ENCODE measurements at places on chromosomes 16 and 17. TPM values are rescaled to one million over a fixed set of nuclear protein-coding genes. Genes with fewer than 3 reads are reported as not detected.

- DNase-seq, result no peak
Observed at GRCh38 chr16:85716022-85716679, 27.4 kb upstream of the GINS2 start.

Gene CARD14
- total RNA-seq, result not detected

GRCh38 chr16:85395207-85395912 lies 217.8 kb upstream of the GSE1 start:
- DNase-seq, result peak; percentile 44

GRCh38 chr17:18156171-18156975 lies 27.3 kb upstream of the ALKBH5 start:
- no peak for DNase-seq

Gene SBK1
- 1.3 TPM for total RNA-seq

GRCh38 chr17:57142925-57143324 lies 57.9 kb downstream of the AKAP1 start:
- DNase-seq, result no peak

Gene IRX6
- 0.66 TPM for total RNA-seq

DNA sequence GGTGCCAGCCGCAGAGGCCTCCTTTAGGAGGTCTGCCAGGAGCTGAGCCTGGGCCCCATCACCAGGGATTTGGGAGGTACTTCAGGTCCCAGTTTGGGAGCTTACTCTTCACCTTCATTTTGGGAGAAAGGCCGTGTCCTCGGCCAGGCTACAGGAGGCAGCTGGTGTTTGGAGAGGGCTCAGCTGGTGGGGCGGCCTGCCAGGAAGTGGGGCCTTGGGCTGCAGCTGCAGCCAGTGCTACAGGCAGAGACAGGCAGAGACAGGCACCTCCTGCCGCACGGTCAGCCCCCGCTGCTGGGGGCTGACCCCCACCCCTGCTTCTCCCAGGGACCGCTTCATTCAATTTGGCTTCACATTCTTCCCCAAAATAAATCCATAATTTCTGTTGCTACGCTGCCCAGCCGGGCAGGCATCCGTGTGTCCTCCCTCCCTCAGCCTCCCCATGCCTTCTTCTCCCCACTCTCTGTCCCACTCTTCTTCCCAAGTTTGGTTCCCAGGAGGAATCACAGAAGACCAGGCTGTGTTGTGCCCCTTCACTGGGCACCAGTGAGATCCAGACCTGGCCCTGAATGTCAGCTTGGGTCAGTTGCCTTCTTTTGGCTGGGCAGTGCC lies 6.1 kb downstream of the TMEM235 start:
- no peak for DNase-seq

DNA sequence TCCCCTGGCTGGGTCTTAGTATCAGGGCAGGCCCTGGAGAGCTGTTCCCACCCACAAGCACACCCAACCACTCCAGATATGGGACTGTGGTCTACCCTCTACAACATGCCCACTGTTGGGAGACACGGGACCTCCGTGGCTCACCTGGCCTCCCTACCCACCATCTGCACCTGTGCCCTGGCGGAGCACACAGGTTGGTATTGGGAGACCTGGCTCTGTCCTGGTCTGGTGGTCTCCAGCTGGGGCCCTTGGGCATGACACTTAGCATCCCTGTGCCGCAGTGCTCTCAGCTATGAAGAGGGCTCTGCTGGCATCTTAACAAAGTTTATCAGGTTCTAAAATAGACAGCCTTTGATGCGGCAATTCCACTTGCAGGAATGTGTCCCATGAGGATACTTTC lies 5.8 kb downstream of the C16orf95 start:
- no peak for DNase-seq

DNA sequence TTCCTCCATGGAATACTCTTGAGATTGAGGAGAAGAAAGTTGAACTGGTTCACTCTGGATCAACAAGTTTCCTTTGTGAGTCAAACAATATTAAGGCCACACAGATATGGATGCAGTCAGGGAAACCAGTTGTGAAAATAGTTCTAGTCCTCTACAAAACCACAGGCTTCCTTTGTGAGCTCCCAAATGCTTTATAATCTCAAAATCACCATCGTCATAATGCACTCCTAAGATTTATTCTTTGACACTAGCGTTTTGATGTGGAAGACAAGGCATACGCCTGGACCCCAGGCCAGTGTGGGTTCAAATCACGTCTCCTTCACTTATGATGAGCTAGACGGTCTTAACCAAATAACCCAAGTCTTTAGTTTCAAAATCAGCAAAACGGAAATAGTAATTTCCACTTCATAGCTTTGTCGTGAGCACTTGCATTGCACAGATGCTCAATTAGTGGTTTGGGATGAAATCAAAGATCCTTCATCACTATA lies 142.6 kb downstream of the STX8 start:
- no peak for DNase-seq

GRCh38 chr17:1584167-1584566 lies 21.6 kb upstream of the PITPNA start:
- DNase-seq, result no peak

Gene TMEM204
- total RNA-seq, result 25.1 TPM

Gene C16orf96
- total RNA-seq, result not detected

DNA sequence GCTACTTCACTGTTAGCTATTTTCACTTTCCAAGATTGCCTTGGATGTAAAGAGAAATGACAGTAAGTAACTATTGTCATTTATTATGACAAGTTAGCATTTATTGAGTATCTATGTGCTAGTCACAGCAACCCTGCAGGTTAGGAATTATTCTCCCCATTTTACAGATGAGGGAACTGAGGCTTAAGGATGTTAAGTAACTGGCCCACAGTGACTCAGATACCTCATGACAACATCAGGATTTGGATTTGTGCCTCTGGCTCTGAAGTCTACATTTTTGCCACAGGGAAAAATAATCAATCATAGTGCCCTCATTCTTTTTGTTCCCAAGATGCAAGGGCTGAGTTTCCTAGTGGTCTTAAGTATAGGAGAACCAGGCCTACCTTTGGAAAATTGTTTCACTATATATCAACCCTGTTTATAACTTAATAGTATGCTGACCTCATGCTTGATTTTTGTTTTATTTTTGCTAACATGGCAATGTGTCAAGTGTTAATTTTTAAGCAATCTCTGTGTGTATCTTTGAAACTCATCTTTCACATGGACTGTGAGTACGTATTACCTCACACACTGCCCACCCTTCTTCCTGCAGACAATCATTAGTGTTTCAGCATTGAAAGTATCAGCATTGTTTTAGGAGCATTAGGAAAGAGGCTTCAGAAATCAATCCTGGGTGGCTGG lies 105.0 kb downstream of the TANGO6 start:
- no peak for DNase-seq

Gene RNF222
- total RNA-seq, result not detected

Gene CALB2
- 0.99 TPM for total RNA-seq

Gene NACA2
- total RNA-seq, result 1.6 TPM

DNA sequence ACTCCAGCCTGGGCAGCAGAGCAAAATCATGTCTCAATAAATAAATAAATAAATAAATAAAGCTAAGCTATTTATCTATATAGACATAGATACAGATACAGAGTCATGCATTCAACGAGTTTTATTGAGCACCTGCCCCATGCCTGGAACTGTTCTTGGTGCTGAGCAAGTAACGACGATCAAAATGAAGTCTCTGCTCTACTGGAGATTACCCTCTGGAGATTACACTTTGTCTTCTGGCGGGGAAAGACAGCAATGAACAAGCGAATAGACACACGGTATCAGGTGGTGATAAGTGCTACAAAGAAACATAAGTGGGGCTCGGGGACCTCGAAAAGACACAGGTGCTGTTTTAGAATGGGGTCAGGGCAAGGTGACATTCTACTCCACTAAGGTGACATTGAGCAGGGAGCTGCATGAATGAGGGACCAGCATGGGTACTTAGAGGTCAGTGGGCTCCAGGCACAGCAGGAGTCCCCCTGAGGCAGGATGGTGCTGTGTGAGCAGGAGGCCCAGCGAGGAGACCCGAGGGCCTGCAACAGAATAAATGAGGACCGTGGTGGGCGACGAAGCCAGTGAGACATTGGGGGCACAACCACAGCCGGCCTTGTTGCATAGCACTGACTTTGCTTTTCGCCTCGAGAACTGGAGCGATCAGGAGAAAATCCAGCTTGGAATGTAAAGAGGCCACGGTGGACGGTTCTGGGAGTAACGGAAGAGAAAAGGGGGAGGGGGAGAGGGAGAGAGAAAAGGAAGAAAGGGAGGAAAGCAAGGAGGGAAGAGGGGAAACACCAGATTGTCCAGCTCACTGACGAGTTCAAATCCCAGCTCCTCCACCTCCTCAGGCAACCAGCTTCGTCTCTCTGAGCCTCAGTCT lies 42.4 kb upstream of the MEAK7 start:
- DNase-seq, result no peak

Gene TLCD2
- 1.6 TPM for total RNA-seq

Gene KRTAP3-2
- total RNA-seq, result not detected

Gene GRB7
- total RNA-seq, result 25.4 TPM

DNA sequence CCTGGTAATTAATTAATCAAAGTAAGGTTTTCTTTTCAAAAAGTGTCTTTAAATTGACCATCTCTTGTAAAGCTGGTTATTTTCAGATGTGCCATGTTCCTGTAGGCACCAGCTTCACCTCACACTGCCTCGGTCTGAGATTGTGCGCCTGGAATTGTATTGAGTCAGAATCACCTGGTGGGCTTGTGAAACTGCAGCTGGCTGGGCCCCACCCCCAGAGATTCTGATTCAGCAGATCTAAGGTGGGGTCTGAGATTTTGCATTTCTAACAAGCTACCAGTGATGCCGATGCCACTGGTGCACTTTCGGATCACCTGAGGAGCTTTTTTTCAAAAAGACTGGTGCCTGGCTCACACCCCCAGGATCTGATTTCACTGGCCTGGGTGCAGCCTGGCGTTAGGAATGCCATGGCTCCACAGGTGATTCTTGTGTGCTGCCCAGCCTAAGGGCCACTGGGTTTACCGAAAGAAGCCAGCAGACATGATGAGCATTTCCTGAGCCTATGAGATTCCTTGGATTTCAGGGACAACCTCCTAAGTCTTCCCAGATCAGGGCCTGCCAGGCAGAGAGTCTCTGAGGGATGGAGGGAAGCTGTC lies 59.2 kb upstream of the TOB1 start:
- no peak for DNase-seq

GRCh38 chr16:30924076-30924912 lies 922 bp downstream of the FBXL19 start:
- DNase-seq, result peak; percentile 33

Gene HOXB7
- total RNA-seq, result not detected

- no peak for DNase-seq
Observed at GRCh38 chr17:72467841-72468653, 347.2 kb downstream of the SOX9 start.

GRCh38 chr16:76235025-76235424 lies 42.2 kb upstream of the CNTNAP4 start:
- no peak for DNase-seq

DNA sequence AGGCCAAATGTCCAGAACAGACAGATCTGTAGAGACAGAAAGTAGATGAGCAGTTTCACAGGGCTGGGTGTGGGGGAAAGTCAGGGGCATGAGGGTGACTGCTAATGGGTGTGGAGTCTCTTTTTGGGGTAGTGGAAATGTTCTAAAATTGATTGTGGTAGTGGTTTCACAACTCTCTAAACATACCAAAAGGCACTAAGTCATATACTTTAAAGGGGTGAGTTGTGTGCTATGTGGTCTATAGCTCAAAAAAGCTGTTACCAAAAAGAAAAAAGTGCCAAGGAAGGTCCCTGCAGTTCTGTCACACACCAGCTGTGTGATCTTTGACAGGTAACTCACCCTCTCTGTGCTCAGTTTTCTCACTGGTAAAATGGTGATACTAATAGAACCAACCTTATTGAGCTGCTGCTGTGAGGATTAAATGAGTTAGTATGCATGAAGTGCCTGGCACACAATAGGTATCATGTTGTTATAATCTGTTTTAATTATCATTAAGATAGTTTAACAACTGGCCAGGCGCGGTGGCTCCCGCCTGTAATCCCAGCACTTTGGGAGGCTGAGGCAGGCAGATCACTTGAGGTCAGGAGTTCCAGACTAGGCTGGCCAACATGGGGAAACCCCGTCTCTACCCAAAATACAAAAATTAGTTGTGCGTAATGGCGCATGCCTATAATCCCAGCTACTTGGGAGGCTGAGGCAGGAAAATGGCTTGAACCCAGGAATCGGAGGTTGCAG lies 10.3 kb downstream of the ITGAX start:
- DNase-seq, result no peak

Gene TEX19
- total RNA-seq, result not detected

Gene GPR139
- total RNA-seq, result not detected

DNA sequence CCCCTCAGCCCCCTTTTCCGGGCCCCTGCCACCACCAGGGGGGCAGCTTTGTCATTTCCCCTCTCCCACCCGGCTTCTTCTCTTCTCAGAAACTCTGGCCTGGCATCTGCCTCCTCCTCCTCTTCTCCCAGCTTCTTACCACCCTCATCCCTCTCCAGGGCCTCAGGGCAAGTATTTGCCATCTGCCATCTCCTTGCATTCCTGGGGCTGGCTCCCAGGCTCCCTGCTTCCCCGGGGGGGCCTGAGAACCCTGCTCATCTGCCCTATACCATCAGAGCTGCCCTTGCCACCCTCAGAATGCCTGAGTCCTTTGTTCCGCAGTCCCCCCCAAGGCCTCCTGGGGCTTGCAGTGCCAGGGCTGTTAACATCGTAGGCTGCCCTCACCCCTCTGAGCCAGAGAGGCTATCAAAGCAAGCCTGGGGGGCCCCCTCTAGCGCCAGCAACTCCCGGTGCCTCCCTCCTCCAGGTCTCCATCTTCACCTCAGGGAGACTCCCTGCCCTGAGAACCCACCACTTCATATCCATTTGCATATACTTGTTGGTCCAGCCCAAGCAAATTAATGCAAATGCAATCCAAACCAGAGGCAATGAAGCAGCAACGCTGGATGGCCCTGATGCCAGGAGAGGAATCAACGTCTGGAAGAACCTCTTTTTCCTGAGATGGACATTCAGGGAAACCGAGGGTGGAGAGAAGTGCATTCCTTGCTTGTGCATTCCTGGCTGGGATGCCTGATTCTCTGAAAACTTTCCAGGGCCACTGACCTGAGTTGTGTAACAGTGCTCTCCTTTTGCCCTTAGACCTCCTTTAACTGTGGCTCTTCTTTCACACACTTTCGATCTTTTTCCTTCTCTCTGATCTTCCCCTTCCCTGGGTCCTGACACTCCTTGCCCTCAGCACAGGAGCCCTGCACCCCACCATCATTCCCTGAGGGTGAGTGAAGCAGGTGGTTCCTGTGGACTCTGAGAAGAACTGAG lies 20.7 kb upstream of the SP2 start:
- DNase-seq, result no peak

DNA sequence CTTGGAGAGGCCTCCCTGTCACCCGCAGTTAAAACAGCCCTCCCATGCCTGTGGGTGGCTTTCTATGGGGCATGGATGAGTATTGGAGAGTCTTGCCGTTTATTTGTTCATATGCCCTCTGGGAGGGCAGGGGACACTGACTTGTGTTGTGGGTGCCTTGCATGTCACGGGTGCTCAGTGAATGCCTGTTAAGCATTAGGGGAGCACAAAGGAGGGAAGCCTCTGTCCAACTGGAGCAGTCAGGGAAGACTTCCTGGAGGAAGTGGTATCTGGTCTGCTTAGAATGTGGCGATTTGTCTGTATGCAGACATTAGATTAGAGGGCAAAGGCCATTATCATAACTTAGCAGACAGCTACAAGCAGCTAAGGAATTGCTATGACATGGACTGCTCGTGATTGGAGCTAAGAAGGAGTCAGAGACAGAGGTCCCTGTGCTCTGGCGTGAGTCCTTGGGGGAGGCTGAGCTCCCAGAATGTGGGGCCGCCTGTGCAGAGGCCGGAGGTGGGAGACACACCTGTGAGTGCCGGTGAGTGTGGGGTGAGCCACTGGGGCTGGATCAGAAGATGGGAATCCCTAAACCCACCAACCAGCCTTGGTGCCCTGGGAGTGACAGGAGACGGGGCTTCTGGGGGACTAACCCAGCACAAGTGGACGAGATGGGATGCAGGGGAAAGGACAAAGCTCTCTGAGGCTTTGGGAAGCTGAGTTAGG lies 286.1 kb downstream of the SEC14L1 start:
- DNase-seq, result no peak

Gene CX3CL1
- 19.1 TPM for total RNA-seq

Gene SOX8
- 2.6 TPM for total RNA-seq
